T47D (cell line): ENCODE measurements at places on chromosomes 11 and 22.
A peak's percentile ranks its signal among the peaks of the same experiment; 100 is the strongest.

DNA sequence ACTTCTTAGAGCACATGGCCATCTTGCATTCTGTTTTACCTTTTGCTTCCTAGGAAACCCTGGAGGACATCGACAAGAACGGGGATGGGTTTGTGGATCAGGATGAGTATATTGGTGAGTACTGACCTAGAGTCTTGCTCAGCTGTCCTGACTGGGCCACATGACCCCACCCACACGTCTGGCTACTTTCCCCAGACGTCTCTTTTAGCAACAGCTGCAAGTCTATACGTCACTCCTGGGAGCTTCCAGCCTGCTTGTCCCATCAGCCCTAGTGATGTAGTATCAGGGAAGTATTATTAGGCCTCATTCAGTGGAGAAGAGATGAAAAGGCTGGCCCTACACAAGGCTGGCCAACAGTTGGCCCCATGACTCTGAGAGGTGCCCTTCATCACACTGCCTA, 9.6 kb downstream of the RCN1 start:
- DNase-seq = no peak

DNA sequence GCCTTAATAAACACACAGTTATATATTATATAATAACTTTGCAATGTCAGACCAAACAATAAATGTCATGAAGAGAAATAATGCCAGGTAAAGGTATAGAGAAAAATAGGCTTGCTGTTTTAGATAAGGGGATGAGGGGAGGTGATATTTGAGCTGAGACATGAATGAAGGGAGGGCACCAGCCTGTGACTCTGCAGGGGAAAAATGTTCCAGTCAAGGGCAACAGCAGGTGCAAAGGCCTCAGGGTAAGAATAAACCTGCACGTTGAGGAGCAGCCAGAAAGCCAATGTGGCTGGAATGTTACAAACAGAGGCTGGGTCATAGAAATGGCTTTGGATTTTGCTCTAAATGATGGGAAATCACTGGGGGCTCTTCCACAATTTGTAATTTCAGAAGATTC, 519.6 kb downstream of the SOX6 start:
- no peak for DNase-seq

DNA sequence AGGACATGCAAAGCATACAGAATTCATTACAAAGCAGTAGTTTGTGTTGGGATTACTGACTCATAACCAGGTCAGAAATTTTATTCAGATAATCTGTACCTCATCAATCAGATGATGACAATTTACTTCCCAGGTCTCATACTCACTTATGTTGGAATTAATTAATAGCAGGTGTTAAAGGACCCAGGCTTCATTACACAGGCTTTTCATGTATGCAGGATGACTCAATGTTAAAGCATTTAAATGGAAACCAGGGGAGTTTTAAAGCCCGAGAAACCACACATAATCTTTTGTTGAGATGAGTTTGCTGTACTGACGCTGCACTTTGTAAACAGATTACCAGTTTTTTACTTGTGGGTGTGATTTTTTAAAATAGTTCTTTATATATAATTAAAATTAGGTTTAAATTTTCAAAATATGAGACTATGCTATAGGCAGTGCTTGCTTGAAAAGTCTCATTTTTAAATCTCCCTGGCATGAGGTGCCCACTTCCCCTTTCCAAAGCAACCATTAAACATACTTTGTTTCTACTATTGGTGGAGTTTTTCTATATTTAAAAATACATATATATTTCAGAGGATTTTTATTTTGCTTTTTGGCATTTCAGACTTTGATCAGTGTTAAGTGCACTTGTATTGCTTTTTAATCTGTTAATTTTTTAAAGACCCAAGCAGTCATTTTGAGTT, 41.0 kb downstream of the CEP57 start:
- no peak for DNase-seq

DNA sequence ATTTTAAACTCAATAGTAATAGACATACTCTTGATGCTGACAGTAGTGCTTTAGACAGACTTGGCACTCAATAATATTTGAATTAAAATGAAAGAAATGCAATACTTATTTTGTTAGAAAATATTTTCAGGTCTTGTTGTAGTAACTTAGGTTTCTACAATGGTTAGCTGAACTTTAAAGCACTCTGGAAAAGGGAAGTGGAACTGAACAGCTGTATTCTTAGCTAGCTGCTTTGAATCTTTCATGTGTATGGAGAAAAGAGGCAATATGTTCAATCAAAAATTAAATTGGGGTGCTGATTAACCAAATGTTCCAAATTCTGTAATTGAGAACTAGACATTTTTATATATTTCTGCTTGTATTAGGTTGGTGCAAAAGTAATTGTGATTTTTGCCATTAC, 517.9 kb upstream of the RAG2 start:
- no peak for DNase-seq

DNA sequence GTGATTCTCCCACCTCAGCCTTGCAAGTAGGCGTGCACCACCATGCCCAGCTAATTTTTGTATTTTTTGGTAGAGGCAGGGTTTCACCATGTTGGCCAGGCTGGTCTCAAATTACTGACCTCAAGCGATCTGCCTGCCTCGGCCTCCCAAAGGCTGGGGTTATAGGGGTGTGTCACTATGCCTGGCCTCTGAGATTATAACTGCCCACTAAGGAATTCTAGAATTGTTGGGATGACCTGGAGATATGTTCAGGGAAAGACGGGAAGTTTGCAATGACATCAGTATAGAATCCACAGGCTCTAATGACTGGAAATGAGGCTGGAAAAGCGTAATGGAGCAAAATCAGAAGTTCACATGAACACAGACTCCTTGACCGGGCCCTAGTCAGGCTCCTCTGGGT, 62.2 kb downstream of the CLMP start:
- DNase-seq = no peak

DNA sequence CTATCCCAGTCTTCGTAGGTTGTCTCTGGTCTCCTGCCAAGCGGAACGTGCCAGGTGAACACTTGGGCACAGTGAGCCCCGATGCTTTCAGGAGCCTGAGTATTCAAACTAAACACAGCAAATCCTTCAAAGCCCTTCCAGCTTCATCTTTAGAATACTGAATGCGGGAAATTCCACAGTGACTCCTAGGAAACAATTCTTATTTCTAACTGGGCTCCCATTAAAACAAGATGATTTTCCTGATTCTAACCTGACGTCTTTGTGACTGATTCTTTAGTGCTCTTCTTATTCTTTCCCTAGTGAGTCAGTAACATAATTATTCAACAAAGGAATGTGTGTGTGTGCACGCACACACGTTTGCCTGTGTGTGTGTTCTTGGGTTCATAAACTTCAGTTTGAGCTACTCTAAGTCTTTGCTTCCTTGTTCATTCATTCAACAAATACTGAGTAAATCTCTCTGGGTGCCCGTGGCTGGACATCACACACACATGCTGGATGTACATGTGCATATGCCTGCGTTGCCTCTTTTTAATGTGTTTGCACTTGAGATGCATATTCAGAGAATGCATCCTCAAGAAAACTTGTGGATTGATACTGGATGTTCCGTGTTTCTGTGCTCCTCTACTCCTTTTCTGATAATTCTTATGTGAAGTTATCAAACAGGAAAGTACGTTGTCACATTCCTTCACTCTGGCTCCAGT, 134.5 kb downstream of the WNT7B start:
- DNase-seq = no peak

DNA sequence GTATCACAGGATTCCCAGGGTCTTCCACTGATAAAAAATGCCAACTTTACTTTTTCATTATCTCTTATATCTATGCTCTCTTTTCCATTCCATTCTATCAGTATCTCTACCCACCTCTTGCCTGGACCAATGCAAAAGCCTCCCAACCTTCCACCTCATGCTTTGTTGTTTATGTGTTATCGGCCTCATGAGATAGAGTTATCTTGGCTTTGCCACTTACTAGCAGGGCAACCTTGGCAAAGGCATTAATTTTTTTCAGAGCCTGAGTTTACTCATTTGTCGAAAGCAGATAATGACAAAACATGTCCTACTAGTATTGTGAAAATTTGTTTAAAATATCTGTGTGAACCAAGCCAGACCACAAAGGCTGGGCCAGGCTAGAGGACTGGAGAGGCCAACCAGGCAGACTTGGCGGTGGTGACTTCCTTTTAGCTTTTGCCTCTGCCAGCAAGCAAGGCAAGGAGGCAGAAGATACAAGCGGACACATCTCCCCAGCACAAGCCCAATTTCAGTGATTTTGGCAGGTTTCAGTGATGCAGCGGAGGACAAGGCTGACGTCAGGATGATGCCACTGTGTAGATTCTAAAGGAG, 106.9 kb downstream of the ADAMTS15 start:
- no peak for DNase-seq

DNA sequence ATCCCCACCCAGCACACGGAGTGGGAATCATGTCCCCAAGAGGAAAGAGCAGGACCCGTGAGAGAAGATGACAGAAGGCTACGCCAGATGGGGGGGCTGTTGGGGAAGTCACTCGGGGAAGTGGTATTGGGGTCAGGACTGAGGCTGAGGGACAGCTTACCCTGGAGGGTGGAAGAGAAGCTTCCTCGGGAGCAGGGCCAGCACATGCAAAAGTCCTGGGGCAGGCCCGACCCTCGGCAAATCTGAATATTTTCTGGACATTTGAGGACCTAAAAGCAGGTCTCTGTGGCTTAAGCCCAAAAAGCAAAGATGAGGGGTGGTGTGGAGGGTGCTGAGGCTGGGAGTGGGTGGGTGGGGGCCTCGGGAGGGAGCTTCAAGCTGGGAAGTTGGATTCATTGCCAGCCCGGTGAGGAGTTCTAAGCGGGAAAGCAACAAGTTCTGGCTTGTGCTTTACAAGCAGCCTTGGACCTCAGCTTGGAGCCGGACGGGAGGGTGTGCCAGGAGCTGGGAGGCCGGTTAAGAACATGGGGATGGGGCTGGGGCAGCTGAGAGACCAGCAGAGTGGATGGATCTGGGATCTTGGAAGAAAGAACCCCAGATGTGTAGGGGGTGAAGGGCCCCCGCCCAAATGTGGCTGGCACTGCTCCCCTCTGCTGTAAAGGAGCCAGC, 34.9 kb downstream of the GRAMD4 start:
- no peak for DNase-seq

- no peak for DNase-seq
These were observed 108.4 kb upstream of the ZC3H12C start for GRCh38 chr11:109984634-109985289.

- no peak for DNase-seq
These were observed 1309.6 kb upstream of the RAG2 start for GRCh38 chr11:37907436-37908218.

- no peak for DNase-seq
These were observed 26.1 kb downstream of the SERGEF start for GRCh38 chr11:17986711-17987220.

DNA sequence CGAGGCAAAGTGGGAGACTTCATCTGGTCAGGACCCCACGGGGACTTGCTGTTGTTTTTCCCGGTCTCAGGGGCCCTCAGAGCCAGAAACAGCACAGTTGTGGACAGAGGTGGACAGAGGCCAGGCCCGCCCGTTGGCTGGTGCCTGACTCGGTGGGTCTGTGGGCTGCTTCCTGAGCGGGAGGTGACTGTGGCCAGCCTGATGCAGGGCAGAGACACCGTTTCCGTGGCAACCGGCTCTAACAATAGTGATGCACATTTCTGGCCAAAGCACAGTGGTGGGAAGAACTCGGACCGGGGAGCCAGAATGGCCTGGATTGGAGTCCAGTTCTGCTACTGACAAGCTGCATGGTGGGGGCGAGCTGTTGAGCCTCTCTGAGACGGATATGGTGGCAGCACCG, 58.7 kb upstream of the ATXN10 start:
- no peak for DNase-seq

- no peak for DNase-seq
These were observed 6.3 kb upstream of the CDC42EP2 start for GRCh38 chr11:65308281-65308891.

GRCh38 chr11:2212411-2213251, 41.0 kb upstream of the TH start:
- DNase-seq = peak; percentile 85

DNA sequence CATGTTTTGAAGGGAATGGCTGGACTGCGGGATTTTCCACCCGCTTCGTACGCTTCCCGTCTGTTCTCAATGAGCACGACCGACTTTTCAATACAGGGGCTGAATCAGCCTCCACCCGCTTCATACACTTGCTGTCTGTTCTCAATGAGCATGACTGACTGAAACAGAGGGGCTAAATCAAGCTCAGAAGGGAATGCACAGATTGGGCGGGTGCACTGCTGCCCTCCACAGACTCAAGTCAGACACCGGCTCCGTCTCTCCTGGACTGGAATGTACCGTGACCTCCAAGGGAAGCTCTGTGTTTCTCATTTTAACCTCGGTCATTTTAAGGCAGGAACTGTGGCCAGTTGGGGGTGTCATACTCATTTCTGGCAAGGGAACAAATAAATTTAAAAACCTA, 48.5 kb downstream of the BRD1 start:
- no peak for DNase-seq

DNA sequence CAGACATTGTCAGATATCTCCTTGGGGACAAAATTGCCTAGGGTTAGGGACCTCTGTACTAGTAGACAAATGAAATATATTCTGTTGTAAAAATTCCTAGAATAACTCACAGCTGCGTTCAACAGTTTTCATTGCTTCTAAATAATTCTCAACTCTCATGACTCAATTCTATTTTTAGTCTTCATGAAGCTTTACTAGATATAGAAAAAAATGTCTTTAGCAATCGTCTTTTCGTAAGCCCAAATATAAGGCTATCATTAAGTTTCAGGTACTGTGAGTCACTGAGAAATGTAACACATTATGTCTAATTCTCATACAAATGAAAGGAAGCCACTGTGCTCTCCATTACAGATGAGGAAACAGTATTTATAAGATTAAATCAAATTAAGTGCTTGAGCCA, 6.4 kb downstream of the MMP12 start:
- DNase-seq = no peak

DNA sequence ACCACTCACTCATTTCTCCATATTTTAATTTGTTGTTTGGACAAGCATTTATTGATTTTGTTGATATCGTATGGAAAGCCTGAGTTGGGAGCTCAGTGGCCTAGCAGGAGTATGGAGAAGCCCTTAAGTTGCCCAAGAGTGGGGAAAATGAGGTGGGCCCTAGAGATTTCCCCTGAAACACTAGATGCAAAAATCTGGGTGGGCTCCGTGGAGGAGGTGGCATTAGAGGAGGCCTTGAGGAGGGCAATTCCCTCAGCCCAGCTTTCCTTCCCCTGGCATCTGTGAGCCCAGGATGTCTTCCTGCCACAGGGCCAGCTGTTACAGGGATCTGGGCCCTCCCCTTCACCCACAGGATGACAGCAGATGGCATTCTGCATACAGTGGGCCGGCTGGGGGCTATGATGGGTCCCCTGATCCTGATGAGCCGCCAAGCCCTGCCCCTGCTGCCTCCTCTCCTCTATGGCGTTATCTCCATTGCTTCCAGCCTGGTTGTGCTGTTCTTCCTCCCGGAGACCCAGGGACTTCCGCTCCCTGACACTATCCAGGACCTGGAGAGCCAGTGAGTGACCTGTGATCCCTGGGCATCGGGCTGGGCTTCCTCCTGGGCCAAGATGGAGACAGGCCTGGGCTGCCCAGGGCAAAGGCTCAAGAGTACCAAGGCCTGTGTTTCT, 21.6 kb upstream of the SLC22A12 start:
- no peak for DNase-seq

- peak; percentile 84 for DNase-seq
These were observed 725 bp downstream of the ARHGAP42 start for GRCh38 chr11:100687630-100688395.
